Nucleus accumbens (tissue), 56 donors: ENCODE measurements at places on chromosomes 1 and 21.

DNA sequence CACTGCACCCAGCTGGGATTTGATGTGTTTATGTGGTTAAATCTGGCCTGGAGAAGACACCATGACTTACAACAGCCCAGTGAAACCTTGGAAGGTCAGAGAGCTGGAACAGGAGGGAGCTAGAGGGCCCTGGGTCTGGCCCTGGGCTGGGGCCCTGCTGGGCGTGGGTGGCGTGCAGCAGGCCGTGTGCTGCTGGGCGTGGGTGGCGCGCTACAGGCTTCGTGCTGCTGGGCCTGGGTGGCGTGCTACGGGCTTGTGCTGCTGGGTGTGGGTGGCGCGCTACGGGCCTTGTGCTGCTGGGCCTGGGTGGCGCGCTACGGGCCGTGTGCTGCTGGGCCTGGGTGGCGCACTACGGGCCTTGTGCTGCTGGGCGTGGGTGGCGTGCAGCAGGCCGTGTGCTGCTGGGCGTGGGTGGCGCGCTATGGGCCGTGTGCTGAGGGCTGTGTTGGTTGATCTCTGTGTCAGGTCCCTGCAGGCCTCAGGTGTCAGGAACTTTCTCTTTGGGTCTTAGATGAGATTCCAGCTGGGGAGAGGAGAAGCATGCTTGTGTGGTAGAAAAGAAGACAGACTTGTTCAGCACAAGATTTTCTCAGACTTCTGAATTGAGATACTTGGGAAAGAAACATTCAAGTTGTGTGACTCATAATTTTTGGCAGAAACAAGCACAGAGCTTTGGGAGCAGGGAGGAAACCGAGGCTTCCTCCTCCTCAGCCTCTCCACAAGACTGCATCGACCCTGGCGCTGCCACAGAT is 66.0 kb downstream of the COL18A1 start:
- DNase-seq = no peak

DNA sequence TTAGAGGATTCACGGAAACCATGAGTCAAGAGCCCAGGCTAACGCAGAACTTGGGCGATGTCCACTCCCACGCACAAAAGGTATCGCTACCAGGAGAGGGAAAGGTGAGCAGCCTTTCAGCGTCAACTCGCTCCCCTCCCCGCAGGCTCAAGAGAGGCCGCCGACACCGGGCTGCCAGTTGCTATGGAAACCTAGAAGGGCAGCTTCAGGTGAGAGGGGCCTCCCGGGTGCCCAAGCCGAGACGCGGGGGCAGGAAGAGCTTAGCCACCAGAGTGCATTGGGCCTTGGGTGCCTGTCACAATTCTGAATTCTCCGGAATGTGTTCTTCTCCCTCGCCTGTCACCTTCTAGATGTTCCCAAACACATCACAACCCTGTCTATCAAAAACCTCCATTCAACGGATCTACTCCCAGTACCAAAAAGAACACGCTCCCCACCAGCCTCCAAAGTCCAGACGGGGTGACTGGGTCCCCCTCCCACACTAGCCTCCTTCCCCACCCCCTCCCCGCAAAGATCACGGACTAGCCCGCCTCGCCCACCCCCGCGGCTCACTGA is 694 bp downstream of the MEAF6 start:
- peak; percentile 40 for DNase-seq

- no peak for DNase-seq
These were observed 56.4 kb upstream of the SAMSN1 start for GRCh38 chr21:14602382-14602958.

DNA sequence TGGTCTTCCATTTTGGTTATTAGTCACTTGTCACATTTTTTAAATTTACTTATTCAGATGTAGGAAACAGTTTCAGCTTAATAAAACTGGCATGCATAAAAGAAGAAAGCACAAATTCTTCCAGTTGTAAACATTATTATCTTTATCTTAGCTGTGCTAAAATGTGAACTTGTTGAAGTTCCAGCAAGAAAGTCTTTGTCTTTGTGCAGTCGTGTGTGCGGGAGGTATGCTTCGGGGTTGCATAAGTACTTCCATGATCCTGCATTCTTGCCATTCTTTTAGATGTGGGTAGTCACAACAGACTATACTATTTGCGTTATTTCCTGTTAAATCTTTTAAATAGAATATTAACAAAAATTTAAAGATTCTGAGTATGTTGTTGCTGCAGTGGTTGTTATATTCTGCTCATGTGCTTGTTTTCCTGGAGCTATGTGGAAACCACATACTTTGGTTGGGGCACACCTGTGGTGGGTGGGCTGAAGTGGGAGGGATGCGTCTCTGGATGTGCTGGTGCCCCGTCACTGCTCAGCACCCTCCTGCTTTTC is 49.9 kb downstream of the CBS start:
- no peak for DNase-seq

DNA sequence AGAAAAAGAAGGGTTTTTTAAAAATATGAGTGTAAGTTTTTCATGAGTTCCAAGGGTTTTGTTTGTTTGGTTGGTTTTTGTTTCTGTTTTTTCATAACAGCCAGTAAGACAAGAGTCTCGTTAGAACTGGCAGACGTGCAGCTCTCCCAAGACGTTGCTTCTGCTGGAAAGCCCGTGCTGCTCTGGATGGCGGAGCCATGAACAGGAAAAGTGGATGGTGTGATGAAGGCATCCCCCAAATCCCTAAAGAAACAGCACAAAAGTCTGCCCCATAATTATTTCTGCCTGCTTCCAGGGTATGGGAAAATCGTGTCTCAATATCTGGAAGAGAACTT is 157.9 kb upstream of the BACE2 start:
- no peak for DNase-seq

DNA sequence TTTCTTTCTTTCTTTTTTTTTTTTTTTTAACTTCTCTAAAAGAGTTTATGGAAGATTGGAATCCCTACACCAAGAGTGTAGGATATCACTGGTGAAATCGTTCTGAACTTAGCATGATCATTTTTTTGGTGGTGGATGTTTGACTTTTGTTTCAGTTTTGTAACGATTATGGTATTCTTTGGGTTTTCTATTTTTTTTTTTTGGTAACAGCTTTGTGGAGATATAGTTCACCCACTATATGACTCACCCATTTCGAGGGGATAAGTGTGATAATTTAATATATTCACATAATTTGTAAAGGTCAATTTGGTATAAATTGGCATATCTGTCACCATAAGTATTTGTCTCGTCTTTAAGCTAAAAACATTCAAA is 29.2 kb downstream of the AGPAT3 start:
- no peak for DNase-seq

GRCh38 chr1:74913978-74914377 is 181.0 kb downstream of the TYW3 start:
- no peak for DNase-seq

- DNase-seq = no peak
These were observed 122.8 kb downstream of the SYF2 start for GRCh38 chr1:25109531-25109951.

GRCh38 chr21:18191139-18191538 is 53.5 kb upstream of the CHODL start:
- DNase-seq = no peak
